ENCODE measurements at places on chromosomes 11 and 22.

GRCh38 chr11:125179346-125179745 is 14.8 kb downstream of the PKNOX2 start:
- no peak for DNase-seq

GRCh38 chr11:125036933-125037332 is 26.2 kb upstream of the SLC37A2 start:
- no peak for DNase-seq

DNA sequence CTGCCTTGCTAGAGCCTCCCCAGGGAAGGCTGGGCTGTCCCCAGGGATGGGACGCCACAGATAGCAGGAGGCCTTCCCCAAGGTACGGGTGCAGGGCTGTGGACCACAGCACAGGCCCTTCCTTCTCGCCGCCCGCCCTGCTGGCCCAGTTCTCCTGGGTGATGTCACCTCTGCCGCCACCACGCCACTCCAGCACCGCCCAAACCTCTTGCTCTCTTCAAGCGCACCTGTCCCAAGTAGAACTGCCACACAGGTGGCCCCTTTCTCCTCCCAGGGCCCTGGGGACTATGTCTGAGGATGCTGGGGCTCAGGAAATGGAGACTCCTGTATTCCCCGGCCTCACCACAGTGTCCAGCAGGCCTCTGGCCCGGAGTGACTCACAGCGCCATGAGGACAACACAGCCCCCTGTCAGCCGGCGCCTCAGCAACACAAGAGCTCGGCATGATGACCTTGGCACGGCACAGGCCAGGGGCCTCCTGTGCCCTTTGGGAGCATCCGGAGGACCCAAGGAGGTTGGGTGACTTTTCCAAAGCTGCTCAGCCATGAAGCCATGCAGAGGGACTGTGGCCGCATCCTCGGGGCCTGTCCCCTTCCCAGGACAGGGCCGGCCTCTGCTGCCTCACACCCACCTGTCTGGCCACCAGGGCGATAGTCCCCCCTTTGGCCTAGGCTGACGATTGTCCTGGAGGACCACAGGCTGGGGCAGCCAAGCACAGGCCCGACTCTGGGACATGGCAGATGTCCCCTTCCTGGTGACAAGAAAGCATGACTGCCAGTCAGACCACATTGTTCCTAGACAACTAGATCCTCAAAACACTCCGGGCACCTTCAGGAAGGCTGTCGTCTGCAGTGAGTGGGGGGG is 1023.5 kb downstream of the BRD1 start:
- no peak for DNase-seq

- DNase-seq = no peak
Measured at GRCh38 chr22:33860386-33860785, 59.9 kb downstream of the LARGE1 start.

- no peak for DNase-seq
Measured at GRCh38 chr11:14520747-14521151, 563 bp upstream of the PSMA1 start.

- DNase-seq = no peak
Measured at GRCh38 chr11:121727942-121728341, 275.2 kb upstream of the SORL1-AS1 start.

DNA sequence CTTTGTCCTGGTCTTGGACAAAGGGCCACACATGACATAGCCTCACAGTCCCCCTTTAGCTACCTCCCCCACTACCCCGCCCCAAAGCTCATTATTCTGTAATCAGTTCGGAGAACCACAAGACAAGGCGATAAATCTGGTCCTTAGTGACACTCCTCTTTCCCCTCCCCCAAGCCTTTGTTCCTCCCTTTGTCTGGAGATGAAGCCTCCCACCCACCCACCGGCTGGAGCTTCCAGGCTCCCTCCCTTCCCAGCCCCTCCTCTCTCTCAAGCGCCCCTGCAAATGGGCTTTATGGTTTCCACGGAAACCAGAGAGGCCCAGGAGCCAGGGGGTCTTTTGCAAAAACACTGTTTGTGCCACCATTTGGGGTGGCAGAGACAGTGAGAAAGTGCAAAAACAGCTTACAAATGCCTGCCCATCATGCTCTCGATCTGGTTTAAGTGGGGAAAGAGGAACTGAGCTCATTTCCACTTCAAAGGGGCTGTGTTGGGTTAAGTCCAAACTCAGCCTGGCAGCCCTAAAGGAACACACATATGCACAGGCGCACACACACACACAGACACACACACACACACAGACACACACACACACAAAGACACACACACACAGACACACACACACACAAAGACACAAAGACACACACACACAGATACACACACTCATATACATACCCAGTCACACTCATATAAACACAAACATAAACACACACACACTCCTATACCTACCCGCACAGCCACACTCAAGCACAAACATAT is 23.5 kb downstream of the APLNR start:
- DNase-seq = no peak

DNA sequence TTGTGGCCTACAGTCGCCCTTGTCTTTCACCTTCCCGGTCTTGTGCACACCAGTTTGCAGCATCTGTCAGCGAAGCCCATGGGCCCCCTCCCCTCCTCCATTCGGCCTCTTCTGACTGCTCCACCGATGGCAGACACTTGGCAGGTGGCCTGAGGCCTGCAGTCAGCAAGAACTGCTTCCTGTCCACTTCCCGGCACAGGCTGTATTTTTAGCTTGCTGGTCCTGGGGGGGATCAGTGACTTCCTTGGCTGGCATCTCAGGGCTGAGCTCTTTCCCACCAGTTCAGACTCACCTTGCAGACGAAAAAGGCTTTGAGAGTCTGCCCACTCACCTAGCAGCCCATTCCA is 106.4 kb downstream of the SYN3 start:
- no peak for DNase-seq

DNA sequence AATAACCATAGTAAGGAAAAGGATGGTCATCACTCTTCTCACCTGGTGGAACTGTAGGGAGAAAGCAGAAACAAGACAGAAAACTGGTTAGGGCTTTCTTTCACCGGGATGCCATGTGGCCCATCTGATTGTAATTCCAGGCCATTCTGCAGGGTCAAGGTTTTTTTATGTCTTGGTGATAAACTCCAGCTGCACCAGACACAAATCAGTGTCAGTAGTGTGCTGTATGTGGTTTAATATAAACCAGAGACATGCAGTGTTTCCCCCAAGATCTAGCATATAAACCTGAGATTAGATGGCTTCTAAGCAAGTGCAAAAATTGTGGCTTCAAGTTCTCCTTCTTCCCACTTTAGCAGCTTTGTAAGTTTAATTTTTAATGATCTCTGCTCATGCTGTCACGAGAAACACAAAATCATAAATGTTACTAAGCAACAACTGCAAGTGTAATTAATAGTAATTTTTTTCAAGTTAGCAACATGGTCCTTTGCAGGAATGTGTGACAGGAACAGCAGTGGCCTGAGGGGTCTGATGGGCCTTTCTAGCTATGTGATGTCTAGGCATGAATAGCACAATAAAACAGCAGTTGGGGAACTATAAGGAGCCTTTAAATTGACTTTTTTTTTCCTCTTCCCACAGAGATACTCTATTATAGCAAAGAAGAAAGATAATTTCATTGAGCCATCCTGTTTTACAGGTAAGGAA is 41.6 kb downstream of the BDNF start:
- no peak for DNase-seq

DNA sequence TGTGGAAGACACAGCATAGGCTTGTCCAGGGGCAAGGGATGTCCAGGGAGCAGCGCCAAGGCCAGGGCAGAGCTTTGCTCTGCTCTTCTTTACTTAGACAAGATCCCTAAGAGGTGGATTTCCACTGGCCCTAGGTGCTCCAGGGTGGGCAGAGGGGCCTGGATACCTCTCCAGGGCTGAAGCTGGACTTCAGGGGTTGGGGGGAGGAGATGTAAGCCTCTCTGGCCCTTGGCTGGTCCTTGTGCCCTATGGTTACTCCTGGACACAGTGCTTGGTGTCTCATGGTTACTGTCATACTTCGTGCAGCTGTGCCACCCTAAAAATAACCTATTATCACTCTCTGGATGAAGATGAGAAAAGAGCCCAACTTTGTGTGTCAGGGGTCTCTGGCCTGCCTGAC is 12.9 kb upstream of the KCNJ11 start:
- DNase-seq = no peak

- no peak for DNase-seq
Measured at GRCh38 chr22:24190596-24191208, 9.4 kb downstream of the SUSD2 start.

- DNase-seq = no peak
Measured at GRCh38 chr11:8192896-8193209, 24.0 kb upstream of the RIC3 start.

GRCh38 chr11:18958221-18958910 is 19.2 kb upstream of the MRGPRX1 start:
- DNase-seq = no peak

- no peak for DNase-seq
Measured at GRCh38 chr11:32087597-32087996, 3.3 kb upstream of the RCN1 start.

DNA sequence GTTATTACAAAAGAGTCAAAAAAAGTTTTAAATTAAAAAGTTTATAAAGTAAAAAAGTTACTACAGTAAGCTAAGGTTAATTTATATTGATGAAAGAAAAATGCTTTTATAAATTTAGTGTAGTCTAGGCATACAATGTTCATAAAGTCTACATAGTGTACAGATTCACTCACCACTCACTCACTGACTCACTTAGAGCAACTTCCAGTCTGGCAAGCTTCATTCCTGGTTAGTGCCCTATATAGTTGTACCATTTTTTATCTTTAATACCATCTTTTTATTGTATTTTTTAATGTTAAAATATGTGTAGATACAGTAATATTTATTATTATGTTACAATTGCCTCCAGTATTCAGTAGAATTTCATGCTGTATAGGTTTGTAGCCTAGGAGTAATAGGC is 2.6 kb upstream of the MMP10 start:
- no peak for DNase-seq

GRCh38 chr22:50274311-50274710 is 4.1 kb upstream of the MAPK11 start:
- DNase-seq = peak; percentile 28

GRCh38 chr22:40498420-40499208 is 128.2 kb downstream of the SGSM3 start:
- DNase-seq = no peak

DNA sequence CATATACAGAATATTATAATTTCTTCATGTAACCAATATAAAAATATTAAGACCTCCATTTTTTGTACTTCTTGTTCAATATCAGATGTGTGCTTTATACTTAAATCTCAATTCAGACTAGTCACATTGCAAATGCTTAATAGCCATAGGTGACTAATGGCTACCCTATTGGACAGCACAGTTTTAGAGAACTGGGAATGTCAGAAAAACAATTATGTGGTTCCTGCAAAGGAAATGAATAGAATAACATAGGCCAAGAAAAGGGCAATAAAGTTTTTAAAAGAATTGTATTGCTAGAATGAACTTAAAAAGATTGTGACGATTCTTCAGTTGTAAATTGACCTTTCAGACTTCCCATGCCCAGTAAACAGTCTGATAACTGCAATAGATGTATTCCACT is 843.0 kb downstream of the METTL15 start:
- no peak for DNase-seq

DNA sequence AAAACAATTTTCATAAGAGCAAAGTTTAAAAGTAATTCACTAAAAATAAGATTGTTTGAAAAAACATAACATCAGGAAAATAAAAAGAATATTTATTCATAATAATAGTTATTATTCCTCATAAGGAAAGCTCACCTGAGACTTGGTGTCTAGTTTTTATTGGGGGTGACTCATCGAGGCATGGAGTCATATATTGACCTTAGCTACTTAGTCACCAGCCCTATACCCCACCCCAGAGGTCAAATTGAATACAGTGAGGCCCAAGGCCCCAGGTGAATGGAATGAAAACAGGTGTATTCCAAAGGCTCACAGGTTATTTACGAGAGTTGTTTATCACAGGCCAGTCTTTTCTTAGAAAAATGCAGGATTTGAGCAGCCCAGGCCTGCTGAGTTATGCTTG is 36.9 kb downstream of the CNTF start:
- DNase-seq = no peak

- DNase-seq = no peak
Measured at GRCh38 chr22:37805810-37806277, 1.9 kb upstream of the GCAT start.

GRCh38 chr22:37316875-37317371 is 34.6 kb downstream of the CYTH4 start:
- peak; percentile 61 for DNase-seq

DNA sequence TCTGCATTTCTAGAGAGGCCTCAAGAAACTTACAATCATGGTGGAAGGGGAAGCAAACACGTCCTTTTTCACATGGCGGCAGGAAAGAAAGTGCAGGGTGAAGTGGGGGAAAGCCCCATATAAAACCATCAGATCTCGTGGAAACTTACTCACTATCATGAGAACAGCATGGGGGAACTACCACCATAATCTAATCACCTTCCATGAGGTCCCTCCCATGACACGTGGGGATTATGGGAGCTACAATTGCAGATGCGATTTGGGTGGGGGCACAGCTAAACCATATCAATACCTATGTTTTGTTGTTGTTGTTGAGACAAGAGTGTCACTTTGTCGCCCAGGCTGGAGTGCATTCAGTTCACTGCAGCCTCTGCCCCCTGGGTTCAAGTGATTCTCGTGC is 29.9 kb downstream of the SFI1 start:
- DNase-seq = no peak

GRCh38 chr11:44632466-44633123 is 67.1 kb downstream of the CD82 start:
- DNase-seq = no peak

GRCh38 chr22:37274380-37274862 is 7.9 kb upstream of the CYTH4 start:
- DNase-seq = no peak

DNA sequence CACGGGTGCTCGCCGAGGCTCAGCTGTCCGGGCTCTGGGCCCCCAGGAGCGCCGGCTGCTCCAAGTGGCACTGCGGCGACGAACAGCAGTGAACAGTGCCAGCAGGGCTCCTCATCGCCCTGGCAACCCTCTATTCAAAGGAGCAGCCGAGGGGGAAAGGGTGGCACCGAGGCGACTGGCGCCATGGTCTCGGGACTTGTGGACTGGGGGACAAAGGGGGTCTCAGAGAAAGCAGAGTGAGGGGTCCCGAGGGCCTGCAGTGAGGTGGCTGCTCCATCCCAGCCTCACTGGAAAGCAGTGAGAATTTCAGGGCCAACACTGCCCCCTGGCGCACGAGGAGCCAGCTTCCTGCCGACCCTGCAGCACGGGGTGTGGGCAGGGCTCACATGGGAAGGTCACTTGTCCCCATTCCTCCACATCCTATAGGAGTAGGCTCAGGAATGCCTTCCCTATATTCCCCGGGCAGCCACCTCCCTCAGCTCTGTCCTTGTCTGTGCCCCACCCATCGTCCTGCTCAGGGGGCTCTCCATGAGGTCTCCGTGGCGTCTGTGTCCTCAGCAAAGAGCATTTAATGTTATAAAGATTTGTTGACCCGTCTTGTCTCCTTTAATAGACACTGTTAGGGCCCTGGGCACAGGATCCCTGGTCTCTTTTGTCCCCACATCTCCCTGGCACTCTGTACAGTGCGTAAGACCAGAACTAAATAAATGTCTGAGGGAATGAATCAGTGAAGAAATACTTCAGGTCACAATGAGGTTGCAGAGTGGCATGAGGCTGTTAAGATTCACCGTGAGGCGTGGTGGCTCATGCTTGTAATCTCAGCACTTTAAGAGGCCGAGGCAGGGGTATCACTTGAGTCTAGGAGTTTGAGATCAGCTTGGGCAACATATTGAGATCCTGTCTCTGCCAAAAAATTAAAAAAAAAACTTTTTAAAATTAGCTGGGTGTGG is 26.4 kb downstream of the LRFN4 start:
- DNase-seq = peak; percentile 55

Data from effector memory CD8-positive, alpha-beta T cell (primary cell).